ENCODE measurements at places on chromosomes 4 and X.

GRCh38 chrX:121365572-121366161, 318.3 kb downstream of the GLUD2 start:
- peak; percentile 46 for DNase-seq

- peak; percentile 73 for DNase-seq
These were observed 99.9 kb upstream of the TENM3 start for GRCh38 chr4:182143086-182143821.

DNA sequence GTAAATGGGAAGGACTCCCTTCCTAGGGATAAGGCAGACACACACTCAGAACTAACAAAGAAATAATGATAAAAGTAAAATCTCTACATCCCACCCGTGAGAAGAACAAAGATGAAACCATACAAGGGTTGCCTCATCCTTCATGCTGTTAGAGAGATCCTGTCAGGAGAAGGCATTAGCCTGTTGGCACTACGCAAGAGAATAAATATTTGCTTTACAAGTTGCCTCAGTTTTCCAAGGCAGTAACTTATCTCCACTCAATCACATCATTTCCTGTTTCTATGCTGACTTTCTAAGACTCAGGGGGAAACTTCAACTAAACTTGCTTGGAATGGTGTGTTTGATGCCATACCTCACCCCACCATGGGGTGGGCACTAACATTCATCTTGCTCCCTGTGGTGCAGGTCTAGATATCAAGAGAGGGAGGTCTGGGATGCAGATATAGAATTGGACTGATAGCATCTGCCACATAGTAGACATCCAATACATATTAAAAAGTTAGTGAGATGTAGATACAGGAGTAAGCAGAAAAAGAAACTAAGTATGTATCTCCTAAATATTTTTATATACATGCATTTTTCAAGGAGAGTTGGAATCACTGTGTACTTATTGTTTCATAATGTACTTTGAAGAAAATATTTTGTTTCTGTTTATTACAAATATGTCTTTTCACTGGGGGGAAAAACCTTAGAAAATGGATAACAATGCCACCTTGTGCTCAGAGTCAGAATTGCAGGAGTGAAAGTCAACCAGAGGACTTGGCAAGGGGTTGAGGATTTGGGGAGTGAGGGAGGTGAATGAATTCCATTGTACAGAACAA, 57.2 kb upstream of the BEX4 start:
- DNase-seq = peak; percentile 49

GRCh38 chr4:27011401-27011800, 150.8 kb downstream of the STIM2 start:
- no peak for DNase-seq

DNA sequence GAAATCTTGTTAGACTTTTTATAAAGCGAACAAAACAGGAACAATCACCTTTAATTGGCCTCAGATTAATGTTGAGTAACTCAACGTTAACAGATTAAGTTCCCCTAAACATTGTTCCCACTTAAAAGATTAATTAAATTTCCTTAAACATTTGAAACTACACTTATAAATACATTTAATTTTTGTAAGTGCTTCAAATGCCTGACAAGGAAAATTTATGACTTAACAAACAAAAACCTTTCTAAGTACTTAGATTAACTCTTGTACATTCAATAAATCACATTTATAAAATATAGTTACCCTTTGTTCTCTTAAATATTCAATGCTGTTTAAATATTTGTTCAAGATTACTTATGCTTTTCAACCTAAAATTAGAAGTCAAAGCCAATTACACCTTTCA, 39.4 kb upstream of the OCIAD2 start:
- DNase-seq = no peak

DNA sequence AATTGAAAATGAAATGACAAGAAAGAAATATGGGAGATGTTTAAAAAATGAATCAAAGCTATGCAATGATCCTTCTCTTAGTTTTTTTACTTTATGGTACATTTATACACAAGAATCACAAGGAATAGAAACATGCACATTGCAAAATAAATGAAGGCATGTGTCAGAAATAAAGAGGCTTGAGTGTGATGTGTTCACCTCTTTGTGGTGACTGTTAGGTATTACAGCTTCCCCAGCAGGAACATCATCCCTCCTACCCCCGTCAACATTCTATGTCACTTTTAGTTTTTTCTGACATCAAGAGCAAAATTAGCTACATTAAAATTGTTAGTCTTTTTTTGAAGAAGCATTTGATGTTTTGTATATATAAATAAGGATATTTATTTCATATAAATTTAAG, 214.8 kb downstream of the SLC4A4 start:
- DNase-seq = peak; percentile 38

GRCh38 chr4:119118397-119118796, 17.2 kb upstream of the MYOZ2 start:
- DNase-seq = no peak

- DNase-seq = no peak
These were observed 31.1 kb downstream of the PRRG1 start for GRCh38 chrX:37380256-37380655.

- no peak for DNase-seq
These were observed 48.4 kb upstream of the SPANXN4 start for GRCh38 chrX:142977128-142977914.

- no peak for DNase-seq
These were observed 61.7 kb upstream of the PLS3 start for GRCh38 chrX:115499112-115499805.

DNA sequence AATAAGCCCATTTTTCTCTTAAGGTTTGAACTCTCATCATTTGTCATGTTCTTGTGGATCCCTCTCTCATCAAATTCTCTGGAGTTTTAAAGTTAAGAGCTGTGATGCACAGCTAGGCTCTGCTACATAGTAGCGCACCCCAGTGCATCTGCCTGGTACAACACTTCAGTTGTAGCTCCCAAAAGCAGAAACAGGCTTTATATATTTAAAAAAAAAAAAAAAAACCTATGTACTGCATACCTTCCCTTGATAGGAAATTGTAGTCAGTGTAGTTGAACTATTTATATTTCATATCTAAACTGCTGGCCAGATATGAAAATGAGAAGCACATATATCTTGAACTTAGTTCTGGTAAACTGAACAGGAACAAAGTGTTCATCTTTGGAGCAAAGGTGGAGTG, 131.4 kb downstream of the KLHL13 start:
- DNase-seq = peak; percentile 30

DNA sequence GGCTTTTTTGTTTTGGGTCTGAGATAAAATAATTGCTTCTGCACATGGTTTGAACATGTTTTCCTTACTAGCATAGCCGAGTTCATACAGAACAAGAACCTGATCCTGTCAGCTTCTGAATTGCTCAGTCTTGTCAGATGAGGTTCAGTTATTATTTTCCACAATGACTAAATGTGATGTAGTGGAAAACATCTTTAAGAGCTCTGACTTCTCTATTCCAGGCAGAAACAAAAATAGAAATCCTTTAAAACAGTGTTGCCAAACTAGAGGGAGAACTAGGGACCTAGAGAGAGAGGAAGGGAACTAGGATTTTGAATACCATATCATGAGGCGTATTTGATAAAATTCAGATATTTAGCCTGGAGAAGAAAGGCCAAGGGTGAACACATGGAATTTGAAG, 2.0 kb downstream of the ATP6AP2 start:
- DNase-seq = no peak

GRCh38 chr4:181119186-181119585, 1124.0 kb upstream of the TENM3 start:
- DNase-seq = no peak

GRCh38 chr4:26319949-26320537, 771 bp upstream of the RBPJ start:
- DNase-seq = peak; percentile 79

GRCh38 chr4:19026281-19026680, 1004.7 kb upstream of the LCORL start:
- no peak for DNase-seq

- peak; percentile 68 for DNase-seq
These were observed 511 bp upstream of the NKX6-1 start for GRCh38 chr4:84499624-84499982.

GRCh38 chr4:125169192-125169591, 145.6 kb upstream of the FAT4 start:
- no peak for DNase-seq

DNA sequence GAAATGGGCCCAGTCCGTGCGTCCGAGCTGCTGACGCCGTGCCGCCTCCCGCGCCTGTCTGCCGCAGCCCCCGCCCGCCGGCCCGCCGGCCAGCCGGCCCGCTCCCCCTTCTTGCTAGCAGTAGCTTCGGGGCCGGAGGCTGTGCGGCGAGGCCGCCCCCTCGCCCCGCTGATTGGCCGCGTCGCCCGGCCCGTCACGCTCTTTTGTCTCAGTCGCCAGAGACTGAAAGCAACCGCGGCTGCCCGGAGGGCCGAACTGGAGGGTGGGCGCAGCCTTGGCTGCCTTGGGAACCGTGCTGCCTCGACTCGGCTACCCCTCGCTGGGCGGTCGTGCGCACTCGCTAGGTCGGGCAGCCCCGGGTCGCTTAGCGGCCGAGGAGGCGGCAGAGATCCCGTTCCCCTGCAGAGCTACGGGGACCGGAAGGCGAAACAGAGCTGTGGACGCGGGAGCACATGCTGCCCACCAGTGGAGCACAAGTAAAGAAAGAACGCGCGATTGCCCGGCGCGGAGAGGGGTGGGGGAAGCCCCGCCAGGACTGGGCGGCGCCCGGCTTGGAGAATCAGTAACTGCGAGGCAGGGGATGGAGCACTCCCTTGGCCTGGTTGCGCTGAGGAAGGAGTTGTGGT, at the start of gene ZCCHC18:
TSS of gene ZCCHC18 (plus strand) at position 198 of the 626 bp plus-strand sequence. CDS start 1,589 bp downstream, outside the sequence.
- DNase-seq = peak; percentile 82

DNA sequence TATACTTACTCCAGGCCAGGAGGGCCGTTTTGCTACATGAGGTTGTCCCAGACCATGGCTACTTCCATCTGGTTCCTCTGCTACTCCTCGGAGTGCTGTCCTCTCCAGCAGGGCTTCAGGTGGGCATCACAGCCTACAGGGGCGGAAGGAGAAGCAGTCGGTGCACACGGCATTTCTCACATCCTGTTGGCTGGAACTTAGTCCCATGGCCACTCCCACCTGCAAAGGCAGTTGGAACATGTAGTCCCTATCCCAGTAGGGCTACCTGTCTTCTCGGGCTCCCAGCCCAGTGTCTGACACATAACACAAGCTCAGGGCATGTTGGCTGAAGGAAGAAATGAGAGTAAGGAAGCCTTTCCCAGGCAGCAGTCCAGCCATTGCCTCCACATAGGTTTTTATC, 7.7 kb upstream of the STK32B start:
- peak; percentile 45 for DNase-seq

DNA sequence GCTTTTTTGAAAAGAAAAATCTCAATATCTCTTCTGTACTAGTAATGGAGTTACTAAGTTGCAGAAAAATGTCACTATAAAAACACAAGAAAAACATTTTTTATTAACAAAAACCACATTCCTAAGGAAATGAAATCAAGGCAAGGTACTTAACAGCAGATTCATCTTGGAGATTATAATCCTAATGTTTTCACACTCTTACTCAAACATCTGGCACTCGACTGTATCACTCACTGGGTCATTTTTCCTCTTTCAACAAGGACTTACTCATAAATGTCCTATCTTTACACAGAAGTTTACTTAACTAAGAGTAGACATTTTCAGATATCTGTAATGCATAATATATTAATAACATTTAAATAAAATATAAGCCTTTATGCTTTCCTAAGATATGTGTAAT, 216.6 kb downstream of the NR3C2 start:
- DNase-seq = no peak

DNA sequence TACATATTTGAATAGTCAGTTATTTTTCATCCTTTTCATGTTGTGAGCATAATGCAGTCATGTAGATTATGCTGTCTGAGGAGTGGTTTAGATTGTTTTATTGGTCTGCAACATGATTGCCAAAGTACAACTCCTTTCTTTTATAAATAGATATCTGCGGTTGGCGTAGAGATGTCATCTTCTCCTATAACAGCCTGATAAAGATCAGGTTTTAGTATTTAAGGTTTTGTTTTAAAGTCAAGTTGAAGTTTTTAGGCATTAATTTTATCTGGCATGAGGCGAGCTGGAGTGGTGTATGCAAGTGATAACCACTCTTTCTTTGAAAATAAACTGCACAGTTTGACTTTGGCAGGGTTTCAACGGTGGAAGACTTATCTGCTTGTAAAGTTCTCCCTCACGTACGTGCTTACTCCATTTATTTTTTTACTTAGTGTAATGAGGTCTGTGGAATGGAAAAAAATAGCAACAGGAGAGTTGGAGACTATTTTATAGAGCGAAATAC, 126.3 kb downstream of the FBXO8 start:
- DNase-seq = no peak

DNA sequence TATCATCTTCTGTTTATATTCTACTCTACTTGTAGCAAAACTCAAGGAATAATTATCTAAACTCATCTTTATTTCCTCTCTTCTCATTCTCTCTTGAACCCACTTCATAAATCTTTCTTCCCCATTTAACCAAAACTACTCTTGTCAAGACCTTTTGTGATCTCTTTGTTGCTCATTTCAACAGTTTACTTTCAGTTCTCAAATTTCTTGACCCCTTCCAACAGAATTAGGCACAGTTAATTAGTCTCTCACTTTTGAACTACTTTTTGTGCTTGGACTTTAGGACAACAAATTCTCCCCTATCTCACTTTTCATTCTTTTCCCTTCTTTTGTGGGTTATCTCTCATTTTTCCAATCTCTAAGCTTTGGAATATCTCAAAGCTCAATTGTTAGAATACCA, 27.4 kb upstream of the CAMK2D start:
- DNase-seq = no peak

DNA sequence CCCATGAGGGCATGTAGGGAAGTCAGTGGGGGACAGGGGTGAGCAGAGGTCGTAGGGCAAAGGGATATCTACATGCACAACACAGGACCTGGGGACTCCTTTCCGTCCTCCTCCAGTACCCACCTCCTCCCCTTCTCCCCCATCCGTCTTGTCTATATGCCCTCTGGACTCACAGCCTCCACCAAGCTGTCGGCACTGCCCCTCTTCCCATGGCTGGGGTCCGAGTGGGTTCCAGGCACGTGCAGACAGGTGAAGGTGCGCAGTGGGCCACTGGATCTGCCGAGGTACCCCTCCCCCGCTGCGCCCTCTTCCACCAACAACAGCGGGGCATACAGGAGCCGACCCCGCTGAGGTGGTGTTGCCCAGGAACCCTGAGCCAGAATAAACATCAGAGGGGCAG, 5.5 kb upstream of the SYP start:
- no peak for DNase-seq

GRCh38 chrX:110418316-110419235, 59.9 kb downstream of the RTL9 start:
- peak; percentile 74 for DNase-seq

GRCh38 chrX:23118890-23119527, 119.2 kb downstream of the DDX53 start:
- peak; percentile 41 for DNase-seq

GRCh38 chr4:84632092-84632491, 49.2 kb downstream of the CDS1 start:
- no peak for DNase-seq

- DNase-seq = no peak
These were observed 36.4 kb downstream of the HTRA3 start for GRCh38 chr4:8305851-8306471.

GRCh38 chr4:136320465-136320813, 1211.9 kb downstream of the PCDH18 start:
- DNase-seq = no peak

DNA sequence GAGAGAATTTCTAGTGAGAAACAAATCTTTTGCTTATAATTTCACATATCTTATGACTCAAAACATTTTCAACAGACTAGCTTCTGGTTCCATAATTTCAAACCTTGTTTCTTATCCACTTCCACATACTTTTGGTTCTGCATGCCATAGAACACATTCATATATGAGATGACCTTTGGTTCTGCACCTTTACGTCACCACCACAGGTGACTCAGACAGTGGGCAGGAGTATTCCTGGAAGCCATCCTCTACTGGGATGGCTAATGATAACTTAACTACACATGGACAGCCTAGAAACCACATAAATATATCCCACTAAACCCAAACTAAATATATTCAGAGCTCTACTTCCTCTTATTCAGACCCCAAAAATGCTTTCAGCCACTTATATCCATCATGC, 133.3 kb downstream of the DCK start:
- DNase-seq = no peak
